ENCODE measurements at places on chromosomes 11 and 22. TPM values are rescaled to one million over a fixed set of nuclear protein-coding genes. Genes with fewer than 3 reads are reported as not detected.

Gene RRAS2
- 59.3 TPM for polyA plus RNA-seq

Gene PRG3
- polyA plus RNA-seq = 0.07 TPM

Gene BTBD18
- 0.09 TPM for polyA plus RNA-seq

Gene PKNOX2
- polyA plus RNA-seq = 3.6 TPM

Gene MMP12
- polyA plus RNA-seq = 0.66 TPM

Gene TPH1
- 16.1 TPM for polyA plus RNA-seq

Gene IGLL5
- 0.16 TPM for polyA plus RNA-seq

Gene KDM4E
- polyA plus RNA-seq = 0.19 TPM

All from large intestine (tissue), 12 donors.